ENCODE measurements at places on chromosomes 4 and X. TPM values are rescaled to one million over a fixed set of nuclear protein-coding genes. Genes with fewer than 3 reads are reported as not detected.

PABPC1L2B gene
- total RNA-seq, result 0.54 TPM

UCHL1 gene
- 3.0 TPM for total RNA-seq

PTPN13 gene
- 12.3 TPM for total RNA-seq

AMTN gene
- not detected for total RNA-seq

ITGB1BP2 gene
- total RNA-seq, result 8.3 TPM

CPLX1 gene
- 5.1 TPM for total RNA-seq

CCDC110 gene
- 0.60 TPM for total RNA-seq

ADH1A gene
- total RNA-seq, result 1.2 TPM

KANTR gene
- 20.9 TPM for total RNA-seq

SAGE1 gene
- total RNA-seq, result not detected

PPEF1 gene
- 0.87 TPM for total RNA-seq

GJB1 gene
- not detected for total RNA-seq

EGF gene
- total RNA-seq, result 0.81 TPM

SHISA3 gene
- 0.66 TPM for total RNA-seq

APELA gene
- total RNA-seq, result not detected

NKX6-1 gene
- not detected for total RNA-seq

PHOX2B gene
- total RNA-seq, result not detected

IQCM gene
- not detected for total RNA-seq

LAP3 gene
- 135 TPM for total RNA-seq

HOPX gene
- total RNA-seq, result 8.0 TPM

USP17L25 gene
- not detected for total RNA-seq

NHSL2 gene
- total RNA-seq, result 10.7 TPM

TMEM150C gene
- 22.9 TPM for total RNA-seq

RNF212 gene
- 5.6 TPM for total RNA-seq

RTL5 gene
- total RNA-seq, result 4.9 TPM

CDKL2 gene
- 0.40 TPM for total RNA-seq

KLF8 gene
- total RNA-seq, result 8.9 TPM

CC2D2A gene
- total RNA-seq, result 2.8 TPM

TMEM154 gene
- total RNA-seq, result 72.3 TPM

ETNPPL gene
- not detected for total RNA-seq

PASD1 gene
- not detected for total RNA-seq

FMR1NB gene
- not detected for total RNA-seq

P2RY4 gene
- total RNA-seq, result 1.3 TPM

HNRNPD gene
- total RNA-seq, result 177 TPM

FAM184B gene
- not detected for total RNA-seq

S100P gene
- total RNA-seq, result 17.1 TPM

MAOB gene
- 1.7 TPM for total RNA-seq

All from spleen (tissue), 13 donors.